Endothelial cell of umbilical vein (primary cell): ENCODE measurements at places on chromosomes 2 and 18.

DNA sequence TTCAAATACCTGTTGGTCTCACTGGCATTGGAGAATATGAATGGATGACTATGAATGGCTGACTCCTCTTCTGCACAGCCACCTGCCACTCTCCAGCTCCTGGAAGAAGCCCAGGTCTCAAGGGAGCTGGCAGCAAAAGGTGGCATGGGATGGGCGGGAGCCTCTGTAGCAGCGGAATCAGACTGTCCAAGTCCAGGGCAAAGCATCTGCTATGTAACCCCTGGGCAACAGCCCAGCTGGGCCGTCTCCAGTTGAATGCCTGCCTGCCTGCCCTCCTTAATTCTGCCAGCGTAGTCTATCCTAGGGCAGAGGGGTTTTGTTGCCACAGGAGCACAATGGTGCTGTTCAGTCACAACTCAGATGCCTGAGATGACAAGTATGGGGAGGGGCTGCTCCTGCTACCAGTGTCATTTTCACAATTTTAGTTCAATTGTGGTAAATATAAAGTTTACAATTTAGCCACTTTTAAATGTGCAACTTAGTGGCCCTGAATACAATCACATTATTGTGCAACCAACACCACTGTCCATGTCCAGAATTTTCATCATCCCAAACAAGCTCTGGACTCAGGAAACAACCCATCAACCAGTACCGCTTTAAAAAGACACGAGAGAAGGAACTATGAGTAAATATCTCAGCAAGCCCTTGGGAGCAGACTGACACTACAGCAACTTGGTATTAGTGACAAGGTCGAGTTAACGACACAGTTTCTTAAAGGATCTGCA is 115.2 kb downstream of the MYO5B start:
- no peak for DNase-seq

GRCh38 chr18:61553045-61553659 is 219.9 kb downstream of the CDH20 start:
- no peak for DNase-seq

DNA sequence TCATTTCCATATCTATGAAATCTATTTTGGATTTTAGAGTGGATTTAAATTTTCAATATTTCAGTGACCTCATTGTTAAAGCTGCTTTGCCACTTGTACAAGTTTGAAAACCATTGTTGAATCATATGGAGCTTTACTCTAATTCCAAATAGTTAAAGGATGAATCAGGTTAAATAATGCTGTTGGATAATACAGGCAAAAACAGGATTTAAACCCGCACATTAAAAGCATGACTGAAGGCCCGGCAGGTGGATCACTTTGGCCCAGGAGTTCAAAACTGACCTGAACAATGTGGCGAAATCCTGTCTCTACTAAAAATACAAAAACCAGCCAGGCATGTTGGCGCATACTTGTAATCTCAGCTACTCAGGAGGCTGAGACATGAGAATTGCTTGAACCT is 68.3 kb downstream of the RIF1 start:
- no peak for DNase-seq

DNA sequence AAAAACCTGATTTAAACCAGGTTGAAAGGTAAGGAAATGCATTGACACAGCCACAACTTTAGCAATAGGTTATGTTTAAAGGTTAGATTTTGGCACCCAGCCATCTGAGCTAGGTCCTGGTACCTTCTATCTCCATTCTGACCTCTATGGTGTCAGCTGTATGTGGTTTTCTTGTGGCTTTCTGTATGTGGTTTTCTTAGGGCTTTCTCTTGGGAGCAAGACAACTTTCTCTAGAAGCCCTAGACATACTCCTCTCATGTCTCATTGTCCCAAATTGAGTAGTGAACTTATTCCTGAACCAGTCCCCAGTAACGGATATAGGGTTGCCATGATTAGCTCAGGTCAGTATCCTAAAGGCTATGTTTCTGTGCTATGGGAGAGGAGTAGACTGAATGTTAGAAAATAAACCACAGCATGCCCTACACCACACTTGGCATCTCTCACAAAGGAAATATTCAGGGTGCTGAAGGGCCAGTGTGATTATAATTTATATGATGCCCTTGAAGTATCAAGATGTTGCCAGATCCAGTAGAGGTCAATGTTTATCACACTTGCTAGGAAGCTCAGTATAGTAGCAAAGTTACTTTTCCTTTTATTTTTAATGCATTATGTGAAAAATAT is 176.1 kb downstream of the CAPN13 start:
- DNase-seq, result no peak

DNA sequence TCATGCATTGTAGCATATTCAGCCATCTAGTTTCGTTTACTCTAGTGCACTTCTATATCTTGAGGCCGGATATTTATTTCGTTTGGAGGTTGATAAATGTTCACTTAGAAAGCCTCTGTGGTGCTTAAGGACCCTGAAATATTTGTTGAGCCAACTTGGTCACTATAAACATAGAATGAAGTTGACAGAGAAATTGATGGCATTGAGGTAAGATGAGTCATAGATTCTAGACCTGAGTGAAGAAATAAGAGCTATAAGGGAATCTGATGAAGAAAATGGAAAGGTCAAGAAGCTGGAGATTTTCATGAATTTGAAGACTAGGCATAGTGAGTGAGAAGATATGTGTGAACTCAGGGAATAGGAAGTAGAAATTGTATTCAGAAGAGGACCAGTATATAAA is 35.9 kb downstream of the EPC2 start:
- no peak for DNase-seq

DNA sequence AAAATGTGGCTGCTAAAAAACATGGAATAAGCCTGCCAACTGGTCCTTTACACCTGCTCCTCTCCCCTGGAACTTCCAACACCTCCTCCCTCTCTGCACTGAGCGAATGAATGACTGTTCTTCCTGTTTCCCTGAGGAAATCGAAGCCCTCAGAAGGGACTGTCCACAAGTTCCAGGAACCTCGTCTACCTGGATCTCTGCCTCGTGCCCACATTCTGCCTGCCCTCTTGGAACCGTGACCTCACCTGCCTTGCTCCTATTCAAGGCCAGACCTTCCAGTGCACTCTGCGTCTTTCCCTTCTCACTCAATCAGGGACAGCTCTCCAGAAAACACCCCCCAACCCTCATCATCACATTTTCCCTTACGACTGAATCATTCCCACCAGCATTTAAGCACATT is 4.4 kb upstream of the CAB39 start:
- no peak for DNase-seq

DNA sequence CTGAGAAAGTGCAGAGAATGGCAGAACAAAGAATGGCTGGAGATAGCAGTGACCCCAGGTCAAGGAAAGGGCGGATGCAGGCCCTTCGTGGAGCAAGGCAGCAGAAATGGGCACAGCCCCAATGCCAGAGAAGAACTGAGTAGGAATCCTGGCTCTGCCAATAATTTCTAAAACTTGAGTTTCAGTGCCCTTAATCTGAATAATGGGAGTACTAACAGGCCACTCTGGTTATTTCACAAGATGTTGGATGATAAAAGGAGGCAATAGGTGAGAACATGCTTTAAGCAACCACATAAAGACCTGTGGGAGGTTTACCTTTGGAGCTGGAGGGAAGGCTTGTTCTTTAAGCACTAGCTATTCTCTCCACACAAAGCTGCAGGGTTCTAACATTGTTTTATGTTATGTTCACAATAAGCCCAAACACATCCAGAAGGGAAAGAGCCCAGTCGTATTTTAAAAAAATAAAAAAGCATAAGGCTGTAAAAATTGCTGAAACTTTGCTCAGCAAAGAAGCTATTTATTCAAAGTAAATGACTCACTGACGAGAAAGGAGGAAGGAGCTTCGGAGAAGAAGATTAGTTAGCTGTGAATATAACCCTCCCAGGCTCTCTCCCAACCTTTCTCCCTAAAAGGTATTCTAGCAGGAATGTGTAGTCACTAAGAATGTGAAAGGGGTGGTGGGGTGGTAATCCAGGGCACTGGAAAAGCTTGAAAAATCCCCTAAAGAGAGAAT is 470.2 kb downstream of the TXNL1 start:
- DNase-seq, result peak; percentile 54

- DNase-seq, result no peak
These were observed 52.3 kb upstream of the ROCK1 start for GRCh38 chr18:21163647-21164547.

DNA sequence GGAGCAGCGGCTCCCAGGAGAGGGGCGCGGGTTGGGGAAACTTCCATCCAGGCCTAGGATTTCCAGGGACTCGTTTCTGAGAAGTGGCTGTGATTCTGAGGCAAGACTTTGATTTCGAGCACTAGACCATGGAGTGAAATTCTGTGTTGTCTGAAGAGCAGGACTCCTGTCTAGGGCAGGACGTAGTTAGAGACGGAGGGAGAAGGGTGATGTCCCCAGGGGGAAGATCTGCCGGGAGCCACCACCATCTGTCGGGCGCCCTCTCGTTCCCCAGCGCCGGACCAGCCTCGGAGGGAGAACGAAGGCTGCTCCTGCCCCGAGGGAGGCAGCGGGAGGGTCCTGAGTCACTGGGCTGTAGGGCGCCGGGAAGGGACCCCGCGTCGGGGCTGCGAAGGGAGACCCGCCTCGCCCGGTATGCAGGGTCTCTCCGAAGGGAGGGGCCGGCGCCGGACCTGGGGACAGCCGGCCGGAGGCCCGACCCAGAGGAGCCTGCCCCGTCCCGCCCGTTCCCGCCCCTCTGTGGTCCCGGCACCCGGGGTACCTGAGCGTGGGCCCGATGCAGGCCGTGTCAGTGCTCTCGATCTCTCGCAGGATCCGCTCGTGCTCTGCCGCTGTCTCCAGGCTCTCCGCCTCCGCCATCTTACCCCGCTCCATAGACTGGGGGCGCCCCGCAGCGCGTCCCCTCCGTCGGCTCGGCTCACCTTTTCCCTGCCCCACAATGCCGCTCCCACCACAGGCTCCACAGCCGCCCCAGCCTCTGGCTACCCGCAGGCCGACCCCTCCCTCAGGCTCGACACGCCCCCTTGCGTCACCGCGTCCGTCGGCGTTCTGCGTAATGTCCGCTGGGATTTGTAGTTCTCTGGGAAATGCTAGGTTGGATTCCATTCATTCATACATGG is at the start of gene EXOC6B:
EXOC6B (minus strand) TSS at position 777 of the 899 bp plus-strand sequence.
- DNase-seq, result peak; percentile 95

DNA sequence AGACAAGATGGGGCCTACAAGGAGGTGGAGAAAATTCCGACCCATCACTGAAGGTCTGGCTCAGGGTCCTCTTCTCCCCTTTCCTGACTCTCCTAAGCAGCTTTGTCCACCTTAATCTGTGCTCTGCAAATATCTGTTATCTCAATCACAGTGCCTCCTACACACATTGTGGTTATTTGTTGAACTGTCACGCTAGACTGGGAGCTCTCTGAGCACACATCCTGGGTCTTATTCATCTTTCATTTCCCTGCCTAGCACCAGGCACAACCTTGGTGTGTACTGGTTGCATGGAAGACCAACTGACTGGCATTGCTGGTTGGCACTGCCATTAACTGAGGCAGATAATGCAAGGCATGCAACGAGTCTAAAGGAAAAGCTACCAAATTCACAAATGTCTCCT is 122.9 kb upstream of the ST6GAL2 start:
- no peak for DNase-seq
